ENCODE measurements at places on chromosomes 3 and 15. TPM values are rescaled to one million over a fixed set of nuclear protein-coding genes. Genes with fewer than 3 reads are reported as not detected.

- DNase-seq: no peak
These were observed 40.3 kb downstream of the CCR4 start for GRCh38 chr3:32991781-32992180.

DNA sequence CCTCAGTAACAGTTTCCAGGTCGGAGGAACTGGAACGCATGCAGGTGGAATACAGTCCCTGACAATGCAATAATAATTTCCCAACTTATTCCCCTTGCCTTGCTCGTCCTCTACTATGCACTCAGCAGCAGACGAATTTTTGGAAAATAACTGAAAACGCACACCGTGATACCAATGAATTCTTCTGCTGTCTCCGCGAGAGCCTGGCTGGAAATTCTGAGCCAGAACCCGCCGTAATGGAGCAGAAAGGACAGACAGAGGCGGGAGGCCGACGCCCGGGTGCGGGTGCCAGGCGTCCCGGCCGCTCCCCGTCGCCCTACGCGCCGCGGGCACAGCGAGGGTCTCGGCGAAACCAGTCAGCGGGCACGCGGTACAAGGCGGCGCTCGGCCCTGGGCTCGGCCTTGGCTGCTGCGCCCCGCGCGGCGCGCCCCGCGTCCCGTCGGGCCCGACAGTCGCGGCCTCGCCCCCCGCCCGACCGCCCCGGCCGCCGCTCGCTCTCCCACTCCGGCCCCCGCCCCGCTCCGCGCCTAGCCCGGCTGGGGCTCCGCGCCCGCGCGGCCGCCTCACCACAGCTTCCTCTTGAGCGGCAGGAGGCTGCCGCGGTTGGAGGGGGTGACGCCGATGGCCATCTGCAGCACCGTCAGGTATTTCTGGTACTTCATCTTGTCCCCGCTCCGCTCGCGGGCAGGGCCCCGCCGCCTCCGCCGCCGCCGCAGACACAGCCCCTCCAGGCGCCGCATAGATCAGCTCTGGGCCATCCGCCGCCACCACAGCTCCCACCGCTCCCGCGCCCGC, 114.5 kb upstream of the GOLGA8J start:
- DNase-seq: no peak

DNA sequence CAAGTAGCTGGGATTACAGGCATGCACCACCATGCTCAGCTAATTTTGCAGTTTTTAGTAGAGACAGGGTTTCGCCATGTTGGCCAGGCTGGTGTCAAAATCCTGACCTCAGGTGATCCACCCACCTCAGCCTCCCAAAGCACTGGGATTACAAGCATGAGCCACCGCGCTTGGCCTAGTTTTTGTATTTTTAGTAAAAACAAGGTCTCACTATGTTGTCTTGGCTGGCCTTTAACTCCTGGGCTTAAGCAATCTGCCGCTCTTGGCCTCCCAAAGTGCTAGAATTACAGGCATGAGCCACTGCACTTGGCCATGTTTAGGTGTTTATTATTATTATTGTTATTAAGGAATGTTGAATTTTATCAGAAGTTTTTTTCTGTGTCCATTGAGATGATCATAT, 14.7 kb downstream of the IL16 start:
- no peak for DNase-seq

DNA sequence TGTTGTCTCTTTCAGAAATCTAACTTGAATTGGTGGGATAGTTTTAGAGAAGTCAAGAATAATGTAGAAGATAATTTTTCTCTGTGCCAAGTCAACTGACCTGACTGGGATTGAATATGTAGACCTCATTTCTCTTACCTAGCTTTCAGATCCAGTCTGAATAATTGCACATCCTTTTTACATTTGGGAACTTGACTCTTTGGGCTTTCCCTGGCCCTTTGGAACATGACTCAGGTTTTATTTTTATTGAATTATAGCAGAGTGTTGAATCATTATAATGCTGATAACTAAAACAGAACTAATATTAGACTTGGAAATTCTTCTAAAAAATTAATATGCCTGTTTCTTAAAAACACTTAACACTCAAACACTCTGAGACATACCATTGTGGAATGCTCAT, 76.5 kb downstream of the PFN2 start:
- DNase-seq: no peak

The HACD2 gene
- 24.5 TPM for total RNA-seq

Measured in left lobe of liver (tissue), 2 donors.